ENCODE measurements at places on chromosomes 1 and 21.

- no peak for DNase-seq
Observed at GRCh38 chr1:217494767-217495166, 136.1 kb downstream of the GPATCH2 start.

DNA sequence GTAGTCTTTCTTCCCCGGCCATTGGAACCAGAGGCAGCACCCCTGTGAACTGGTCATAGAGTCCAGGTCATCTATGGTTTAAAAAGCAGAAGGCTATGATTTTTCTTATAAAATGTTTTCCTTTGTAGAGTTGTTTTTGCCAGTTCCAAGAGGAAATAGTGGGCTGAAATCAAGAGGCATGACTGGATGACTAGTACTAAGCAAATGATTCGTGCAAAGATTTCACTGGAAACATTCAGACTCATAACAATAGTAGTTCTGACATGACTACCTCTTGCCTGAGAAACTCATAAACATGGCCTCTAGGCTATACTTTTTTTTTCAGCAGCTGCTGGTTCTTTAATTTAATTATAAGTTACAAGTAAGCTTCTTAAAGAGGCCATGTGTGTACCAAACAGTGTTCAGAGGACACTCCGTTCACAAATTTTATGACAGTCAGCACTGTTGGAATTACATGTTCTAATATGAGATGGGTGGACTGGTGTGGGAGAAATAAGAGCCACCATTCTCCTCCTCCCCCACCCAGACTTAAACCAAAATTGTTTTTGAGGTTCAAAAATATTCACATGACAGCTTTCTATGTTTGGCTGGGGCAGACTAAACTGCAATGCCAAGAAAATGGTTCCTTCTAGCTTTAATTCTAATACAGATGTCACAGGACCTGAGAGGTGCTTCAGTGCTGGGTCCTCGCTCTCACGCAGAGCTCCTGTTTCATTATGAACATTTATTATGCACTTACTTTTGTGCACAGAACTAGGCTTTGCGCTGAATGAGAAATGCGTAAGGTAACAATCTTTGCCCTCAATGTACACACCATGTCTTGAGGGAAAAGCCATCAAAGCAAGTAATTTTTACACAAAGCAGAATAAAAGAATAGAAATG lies 147.5 kb downstream of the ZC3H11B start:
- peak; percentile 15 for DNase-seq

DNA sequence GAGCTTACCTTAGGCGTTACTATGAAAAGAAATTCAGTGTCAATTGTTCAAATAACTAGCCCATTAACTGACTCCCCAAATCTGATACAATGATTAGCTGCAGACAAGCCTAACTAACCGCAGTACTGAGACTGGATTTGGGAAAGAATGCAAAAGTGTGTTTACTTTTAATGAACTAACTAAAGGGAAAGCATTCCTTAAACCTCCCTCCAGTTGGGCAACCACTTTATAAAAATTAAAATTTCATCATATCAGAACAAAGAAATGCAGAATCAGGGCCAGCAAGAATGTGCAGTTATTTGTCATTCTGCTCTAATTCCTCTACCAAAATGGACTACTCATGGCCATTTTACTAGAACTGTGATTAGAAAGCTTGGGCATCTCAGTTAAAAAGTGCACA lies 11.7 kb upstream of the NR5A2 start:
- DNase-seq: no peak

GRCh38 chr1:174942547-174943255 lies 57.0 kb upstream of the CACYBP start:
- DNase-seq: peak; percentile 40

DNA sequence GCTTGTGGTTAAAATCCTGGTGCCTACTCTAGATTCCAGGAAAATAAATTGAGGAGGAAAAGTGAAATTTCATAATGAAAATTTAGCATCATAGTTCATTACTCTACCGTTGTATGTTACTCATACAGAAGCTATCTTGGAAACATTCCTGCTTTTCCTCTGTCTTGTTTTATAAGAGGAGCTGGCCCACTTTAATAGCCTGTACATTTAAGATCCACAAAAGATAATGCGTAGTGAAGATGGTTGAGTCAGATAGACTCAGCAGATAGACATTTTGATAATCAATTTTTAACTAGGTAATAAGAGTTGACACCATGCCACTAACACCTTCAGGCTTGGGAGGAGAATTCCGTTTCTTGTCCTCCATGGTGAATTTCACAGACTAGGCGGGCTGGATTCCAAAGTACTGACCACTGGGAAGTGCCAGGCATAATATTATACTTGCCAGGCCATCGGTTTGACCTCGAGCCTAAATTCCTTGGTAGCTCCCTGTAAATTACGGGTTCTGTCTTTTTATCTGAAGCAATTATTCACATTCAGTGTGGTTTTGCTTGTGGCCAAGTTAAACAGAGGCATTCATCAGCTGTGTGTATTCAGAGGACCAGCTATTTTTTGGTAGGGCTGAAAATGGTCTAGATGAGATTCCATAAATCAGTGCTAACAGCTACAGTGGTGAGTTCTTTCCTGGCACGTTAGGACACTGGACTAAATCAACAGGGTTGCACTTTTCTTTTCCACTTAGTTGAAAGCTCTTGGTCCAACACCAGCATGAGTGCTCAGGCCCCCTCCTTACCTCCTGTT lies 111.9 kb upstream of the KAZN start:
- DNase-seq: peak; percentile 56

- DNase-seq: no peak
Observed at GRCh38 chr1:99745684-99746083, 20.8 kb downstream of the FRRS1 start.

DNA sequence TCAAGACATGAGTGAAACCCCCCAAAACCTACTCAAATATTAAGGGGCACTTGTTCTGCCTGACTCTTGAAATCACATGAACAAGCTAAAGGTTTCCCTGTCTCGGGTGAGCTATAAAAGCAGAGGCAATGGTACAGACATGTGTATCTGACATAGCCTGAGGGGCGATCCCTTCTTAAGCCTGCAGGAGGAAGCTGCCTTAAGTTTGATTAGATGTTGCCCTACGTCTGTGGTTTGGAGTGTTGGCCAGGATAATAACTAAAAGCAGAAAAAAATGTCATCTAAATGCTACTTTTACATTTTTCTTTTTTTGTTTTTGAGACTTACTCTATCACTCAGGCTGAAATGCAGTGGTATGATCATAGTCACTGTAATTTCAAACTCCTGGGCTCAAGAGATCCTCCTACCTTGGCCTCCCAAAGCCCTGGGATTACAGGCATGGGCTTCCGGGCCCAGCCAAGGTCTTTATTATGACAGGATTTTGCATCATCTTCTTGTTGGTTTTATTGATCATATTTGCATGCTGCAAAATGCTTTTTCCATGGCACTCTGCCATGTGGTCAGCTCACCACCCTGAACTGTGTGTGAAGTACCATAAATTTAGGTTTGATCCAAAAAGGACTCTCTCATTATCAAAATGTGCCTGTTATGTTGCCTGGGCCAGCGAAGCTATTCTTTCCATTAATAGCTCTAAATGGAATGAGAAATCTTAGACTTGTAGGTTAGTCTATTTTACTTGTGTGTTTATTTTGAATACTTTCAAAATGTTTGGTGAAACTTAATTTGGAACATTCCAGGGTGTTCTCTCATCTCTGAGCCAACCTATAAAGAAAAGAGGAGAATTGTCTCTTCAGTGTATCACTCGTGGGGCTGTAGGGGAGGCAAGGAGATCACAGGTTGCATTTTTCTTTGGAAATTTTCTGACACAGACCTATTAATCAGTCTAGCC lies 15.0 kb upstream of the HMGN1 start:
- no peak for DNase-seq

- DNase-seq: no peak
Observed at GRCh38 chr1:84776639-84777038, 86.4 kb upstream of the SSX2IP start.

Data from choroid plexus epithelial cell (primary cell).